Testis (tissue), 5 donors: ENCODE measurements at places on chromosomes 16 and 17. TPM values are rescaled to one million over a fixed set of nuclear protein-coding genes. Genes with fewer than 3 reads are reported as not detected.

DNA sequence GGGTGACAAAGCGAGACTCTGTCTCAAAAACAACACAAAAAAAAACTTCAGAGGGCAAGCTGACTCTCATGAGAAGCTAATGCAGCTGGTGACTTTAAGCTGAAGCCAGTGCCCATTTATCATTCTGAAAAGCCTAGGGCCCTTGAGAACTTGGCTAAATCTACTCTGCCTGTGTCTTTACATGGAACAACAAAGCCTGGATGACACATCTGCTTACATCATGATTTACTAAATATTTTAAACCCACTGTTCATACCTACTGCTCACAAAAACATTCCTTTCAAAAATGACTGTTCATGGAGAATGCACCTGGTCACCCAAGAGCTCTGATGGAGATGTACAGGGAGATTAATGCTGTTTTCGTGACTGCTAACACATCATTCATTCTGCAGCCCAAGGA, 6.1 kb upstream of the ALOX12 start:
- H3K4me1 ChIP-seq, result no peaks in the 10 kb centered on the region
- no peak overlapping the region for H3K4me3 ChIP-seq
- H3K27me3 ChIP-seq, result no peaks in the 10 kb centered on the region
- DNase-seq, result no peak

- H3K27ac ChIP-seq, result no peak overlapping the region
- no peak overlapping the region for H3K4me3 ChIP-seq
- H3K36me3 ChIP-seq, result no peaks in the 10 kb centered on the region
- no peaks in the 10 kb centered on the region for H3K4me1 ChIP-seq
- DNase-seq, result no peak
- no peaks in the 10 kb centered on the region for H3K27me3 ChIP-seq
Measured at GRCh38 chr16:16008666-16009065, 59.2 kb downstream of the ABCC1 start.

DNA sequence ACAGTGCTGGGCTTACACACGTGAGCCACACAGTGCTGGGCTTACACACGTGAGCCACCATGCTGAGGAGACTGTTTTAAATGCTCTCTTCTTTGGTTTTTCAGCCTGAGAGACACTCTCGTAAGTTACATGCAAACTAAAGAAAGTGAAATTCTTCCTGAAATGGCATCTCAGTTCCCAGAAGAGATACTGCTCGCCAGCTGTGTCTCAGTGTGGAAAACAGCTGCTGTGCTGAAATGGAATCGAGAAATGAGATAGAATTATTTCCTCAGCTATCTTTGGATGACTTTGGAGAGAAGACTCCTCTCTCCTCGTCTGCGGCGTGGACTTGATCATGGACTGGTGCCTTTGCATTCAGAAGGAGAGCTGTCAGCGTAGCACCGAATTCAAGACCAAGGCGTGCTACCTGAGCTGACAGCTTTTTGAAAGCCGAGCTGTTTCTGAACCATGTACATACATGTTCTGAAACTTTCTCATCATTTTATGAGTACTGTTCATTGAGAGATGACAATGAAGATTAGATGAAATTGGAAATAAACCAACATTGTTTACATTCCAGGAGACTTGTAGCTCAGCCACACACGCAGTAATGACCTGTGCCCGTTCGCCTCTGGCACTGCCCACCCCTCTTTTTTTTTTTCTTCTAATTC, 21.6 kb upstream of the ENDOV start:
- no peak for DNase-seq
- peaks cover 20% of the 10 kb centered on the region for H3K4me1 ChIP-seq
- H3K36me3 ChIP-seq, result no peaks in the 10 kb centered on the region
- H3K4me3 ChIP-seq, result no peak overlapping the region
- peak overlapping the region; percentile 39 for H3K27ac ChIP-seq
- H3K27me3 ChIP-seq, result no peaks in the 10 kb centered on the region

GRCh38 chr17:33261820-33262219, 31.3 kb downstream of the ASIC2 start:
- no peaks in the 10 kb centered on the region for H3K4me1 ChIP-seq
- H3K36me3 ChIP-seq, result no peaks in the 10 kb centered on the region
- H3K27ac ChIP-seq, result no peak overlapping the region
- no peak for DNase-seq
- H3K4me3 ChIP-seq, result no peak overlapping the region

- no peak for DNase-seq
- no peaks in the 10 kb centered on the region for H3K27me3 ChIP-seq
- H3K4me1 ChIP-seq, result no peaks in the 10 kb centered on the region
- H3K27ac ChIP-seq, result no peak overlapping the region
Measured at GRCh38 chr16:49608098-49608497, 234.5 kb downstream of the C16orf78 start.

GRCh38 chr17:69525920-69526841, 111.7 kb downstream of the MAP2K6 start:
- no peak overlapping the region for H3K4me3 ChIP-seq
- peak; percentile 54 for DNase-seq
- H3K27me3 ChIP-seq, result no peaks in the 10 kb centered on the region
- H3K4me1 ChIP-seq, result no peaks in the 10 kb centered on the region
- no peak overlapping the region for H3K27ac ChIP-seq

DNA sequence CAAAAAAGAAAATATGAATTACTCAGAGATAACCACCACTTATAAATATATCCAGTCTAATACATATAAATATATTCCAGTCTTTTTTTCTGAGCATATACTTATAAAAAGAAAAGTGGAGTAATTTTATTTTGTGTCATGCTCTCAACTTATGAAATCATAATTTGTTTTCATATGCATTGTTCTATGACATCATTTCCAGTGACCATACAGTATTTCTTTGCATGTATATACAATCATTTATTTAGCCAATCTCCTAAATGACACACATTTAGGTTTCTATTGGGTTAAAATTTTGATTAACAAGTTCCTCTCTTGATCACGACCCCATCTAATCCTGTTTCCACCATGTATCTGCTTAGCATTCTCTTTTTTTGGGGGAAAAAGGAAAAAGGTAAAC, 16.4 kb upstream of the NDEL1 start:
- H3K4me1 ChIP-seq, result no peaks in the 10 kb centered on the region
- H3K27me3 ChIP-seq, result no peaks in the 10 kb centered on the region
- DNase-seq, result no peak
- H3K4me3 ChIP-seq, result no peak overlapping the region

GRCh38 chr16:88720396-88720970, 14.2 kb downstream of the CTU2 start:
- no peaks in the 10 kb centered on the region for H3K36me3 ChIP-seq
- H3K27me3 ChIP-seq, result no peaks in the 10 kb centered on the region
- no peak overlapping the region for H3K27ac ChIP-seq
- no peak overlapping the region for H3K4me3 ChIP-seq

DNA sequence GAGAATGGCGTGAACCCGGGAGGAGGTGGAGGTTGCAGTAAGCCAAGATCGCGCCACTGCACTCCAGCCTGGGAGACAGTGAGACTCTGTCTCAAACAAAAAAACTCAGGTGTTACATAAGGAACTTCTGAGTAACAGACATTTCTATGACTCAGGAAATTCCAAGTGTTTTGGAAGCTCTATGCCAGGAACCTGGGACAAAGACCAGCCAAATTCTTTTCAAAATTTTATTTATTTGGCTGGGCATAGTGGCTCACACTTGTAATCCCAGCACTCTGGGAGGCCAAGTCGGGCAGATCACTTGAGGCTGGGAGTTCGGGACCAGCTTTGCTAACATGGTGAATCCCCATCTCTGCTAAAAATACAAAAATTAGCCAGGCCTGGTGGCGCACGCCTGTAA, 5.2 kb upstream of the SH2B1 start:
- H3K4me3 ChIP-seq, result no peak overlapping the region
- no peaks in the 10 kb centered on the region for H3K36me3 ChIP-seq
- DNase-seq, result no peak
- H3K27ac ChIP-seq, result no peak overlapping the region

DNA sequence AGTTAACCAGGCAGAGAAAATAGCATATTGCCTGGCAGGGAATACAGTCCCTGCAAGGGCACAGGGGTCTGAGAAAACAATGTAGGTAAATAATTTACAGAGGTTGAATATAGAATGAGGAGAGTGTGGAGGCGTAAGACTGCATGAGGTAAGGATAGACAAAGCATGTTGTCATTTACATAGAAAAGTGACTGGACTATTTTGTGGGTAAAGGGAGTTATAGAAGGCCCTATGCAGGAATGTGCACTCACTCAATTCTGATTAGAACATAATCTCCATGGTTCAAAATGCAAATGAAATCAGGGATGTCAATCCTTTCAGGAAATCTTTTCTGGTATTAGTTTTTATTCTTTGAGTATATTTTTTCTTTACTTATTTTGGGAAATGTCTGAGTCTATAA, 285.7 kb upstream of the SALL1 start:
- H3K27me3 ChIP-seq, result no peaks in the 10 kb centered on the region
- no peak for DNase-seq
- H3K36me3 ChIP-seq, result no peaks in the 10 kb centered on the region

DNA sequence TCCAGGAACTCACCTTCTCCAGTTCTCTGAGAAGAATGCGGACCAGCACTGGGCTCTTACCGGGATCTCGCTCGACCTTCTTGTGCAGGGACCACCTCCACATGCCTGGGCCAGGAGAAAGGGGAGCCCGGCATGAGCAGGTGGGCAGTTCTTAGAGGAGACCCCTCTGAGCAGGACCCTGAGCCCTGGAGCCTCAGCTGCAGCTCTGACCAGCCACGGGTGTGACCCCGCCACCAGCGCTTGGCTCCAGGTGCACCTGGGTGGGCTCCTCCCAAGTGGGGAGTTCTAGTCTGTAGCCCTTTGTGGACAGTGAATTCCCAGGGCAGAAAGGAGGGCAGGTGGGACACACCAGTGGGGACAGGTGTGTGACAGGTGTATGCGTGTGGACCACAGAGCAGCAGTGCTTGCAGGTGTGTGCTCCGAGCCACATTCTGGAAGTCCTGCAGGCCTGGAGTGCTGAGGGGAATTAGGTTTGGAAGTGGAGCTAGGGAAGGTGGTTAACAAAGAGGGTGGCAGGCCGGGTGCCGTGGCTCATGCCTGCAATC, 28.9 kb downstream of the PIK3R6 start:
- no peaks in the 10 kb centered on the region for H3K4me1 ChIP-seq
- H3K36me3 ChIP-seq, result no peaks in the 10 kb centered on the region
- no peak overlapping the region for H3K4me3 ChIP-seq
- no peak for DNase-seq

- no peaks in the 10 kb centered on the region for H3K36me3 ChIP-seq
- H3K4me3 ChIP-seq, result no peak overlapping the region
- peaks cover 12% of the 10 kb centered on the region for H3K4me1 ChIP-seq
Measured at GRCh38 chr17:10775058-10775457, 28.8 kb downstream of the TMEM238L start.

- no peaks in the 10 kb centered on the region for H3K36me3 ChIP-seq
- H3K27ac ChIP-seq, result peak overlapping the region; percentile 31
- H3K27me3 ChIP-seq, result no peaks in the 10 kb centered on the region
- H3K4me3 ChIP-seq, result no peak overlapping the region
Measured at GRCh38 chr17:19274893-19275292, 37.7 kb downstream of the EPN2 start.

The DOC2B gene
- 1.4 TPM for total RNA-seq

The PMFBP1 gene
- total RNA-seq, result 33.5 TPM

The STX1B gene
- total RNA-seq, result 8.7 TPM

The HS3ST2 gene
- 0.87 TPM for total RNA-seq

The GNG13 gene
- total RNA-seq, result not detected

The ANKFY1 gene
- total RNA-seq, result 34.6 TPM

The TM4SF5 gene
- total RNA-seq, result 1.5 TPM

The C16orf46 gene
- 10.2 TPM for total RNA-seq
